Activated CD4-positive, alpha-beta T cell treated with anti-CD3 and anti-CD28 coated beads, Interleukin-10, Interleukin-2, amounts not matched to agents 100 ng/mL and 50 ng/mL, durations not matched to agents 16 hours and 8 hours (primary cell): ENCODE measurements at places on chromosomes 5 and 9.

DNA sequence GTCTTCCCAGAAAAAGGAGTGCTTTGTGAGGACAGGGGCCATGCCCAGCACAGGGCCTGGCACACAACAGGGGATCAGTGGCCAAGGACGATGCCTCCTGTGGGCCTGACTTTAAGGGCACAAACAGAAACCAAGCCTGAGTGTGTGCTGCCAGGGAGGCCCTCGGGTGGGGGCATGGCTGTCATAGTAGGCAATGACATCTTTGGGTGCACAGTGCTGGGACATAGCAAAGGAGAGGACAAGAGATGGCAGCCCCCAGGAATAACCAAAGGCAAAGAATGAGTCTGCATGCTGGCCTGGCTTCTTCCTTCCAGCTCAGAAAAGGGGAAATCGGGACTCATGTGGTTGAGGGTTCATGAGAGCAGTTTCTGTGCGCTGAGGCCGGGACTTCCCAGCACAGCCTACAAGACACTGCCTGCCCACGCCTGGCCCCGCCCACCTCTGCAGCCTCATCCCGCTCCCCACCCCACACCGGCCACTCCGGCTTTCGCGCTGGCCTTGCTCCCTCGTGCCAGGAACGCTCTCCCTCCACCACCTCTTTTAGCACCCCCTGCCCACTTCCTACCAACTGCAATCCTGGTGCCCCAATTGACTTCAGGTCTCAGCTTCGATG, 13.8 kb upstream of the LHX2 start:
- peak; percentile 40 for DNase-seq

DNA sequence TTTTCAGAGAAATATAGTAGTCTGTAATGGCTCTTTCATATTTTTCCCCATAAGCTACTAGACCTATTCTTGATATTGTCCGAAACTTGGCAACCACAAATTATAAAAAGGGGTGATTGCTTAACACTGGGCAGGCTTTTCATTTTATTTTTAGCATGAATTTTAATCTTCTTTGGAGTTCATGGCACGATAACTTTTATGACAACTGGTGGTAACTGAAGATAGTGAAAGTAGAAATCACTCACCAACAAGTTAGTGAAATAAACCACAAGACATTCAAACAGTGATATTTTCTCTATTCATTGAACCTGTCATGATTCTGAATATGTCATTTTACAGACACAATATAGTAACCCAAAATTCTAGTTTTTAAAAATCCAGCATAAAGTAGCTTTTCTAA, 213.9 kb downstream of the PRDM9 start:
- no peak for DNase-seq

DNA sequence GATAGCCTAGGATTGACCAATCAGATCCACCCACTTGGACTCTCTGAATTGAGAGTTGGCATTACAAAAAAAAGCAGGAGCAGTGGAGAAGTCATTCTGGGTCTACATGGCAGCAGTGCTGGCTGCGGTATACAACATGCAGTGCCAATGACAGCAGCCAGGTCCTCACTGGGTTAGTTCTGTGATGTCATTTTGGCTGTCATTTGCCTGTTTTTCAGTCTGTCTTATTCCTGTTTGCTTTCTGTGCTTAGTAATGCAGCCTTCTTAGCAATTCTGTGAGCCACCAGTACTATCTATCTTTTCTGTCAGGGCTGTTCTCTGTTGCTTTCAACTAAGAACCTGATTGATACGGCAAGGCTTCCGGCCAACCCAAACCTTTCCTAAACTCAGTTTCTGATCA, 471.8 kb downstream of the BNC2 start:
- no peak for DNase-seq

- DNase-seq: no peak
These were observed 24.3 kb downstream of the S100Z start for GRCh38 chr5:76874088-76874581.

- no peak for DNase-seq
These were observed 142.1 kb downstream of the EPB41L4A start for GRCh38 chr5:112276991-112277390.

- peak; percentile 54 for DNase-seq
These were observed 31.5 kb upstream of the GZMA start for GRCh38 chr5:55070968-55071367.

GRCh38 chr9:6123416-6123815, 92.2 kb upstream of the IL33 start:
- no peak for DNase-seq

DNA sequence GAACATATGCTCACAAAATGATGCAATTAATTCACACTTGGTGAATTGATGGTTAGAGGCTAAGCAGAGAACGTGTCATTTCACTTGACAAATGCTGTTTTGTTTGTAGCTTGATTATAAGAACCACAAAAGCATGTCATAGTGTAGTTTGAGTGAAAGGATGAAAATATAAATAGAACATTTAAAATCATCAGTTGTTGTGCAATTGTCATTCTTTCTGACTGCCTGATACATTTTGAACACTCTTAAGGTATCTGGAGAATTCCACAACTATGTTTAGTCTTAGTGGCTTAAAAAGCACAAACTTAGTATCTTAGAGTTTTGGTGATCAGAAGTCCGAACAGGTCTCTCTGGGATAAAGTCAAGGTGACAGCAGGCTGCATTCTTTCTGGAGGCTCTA, 129.4 kb downstream of the BASP1 start:
- DNase-seq: no peak

DNA sequence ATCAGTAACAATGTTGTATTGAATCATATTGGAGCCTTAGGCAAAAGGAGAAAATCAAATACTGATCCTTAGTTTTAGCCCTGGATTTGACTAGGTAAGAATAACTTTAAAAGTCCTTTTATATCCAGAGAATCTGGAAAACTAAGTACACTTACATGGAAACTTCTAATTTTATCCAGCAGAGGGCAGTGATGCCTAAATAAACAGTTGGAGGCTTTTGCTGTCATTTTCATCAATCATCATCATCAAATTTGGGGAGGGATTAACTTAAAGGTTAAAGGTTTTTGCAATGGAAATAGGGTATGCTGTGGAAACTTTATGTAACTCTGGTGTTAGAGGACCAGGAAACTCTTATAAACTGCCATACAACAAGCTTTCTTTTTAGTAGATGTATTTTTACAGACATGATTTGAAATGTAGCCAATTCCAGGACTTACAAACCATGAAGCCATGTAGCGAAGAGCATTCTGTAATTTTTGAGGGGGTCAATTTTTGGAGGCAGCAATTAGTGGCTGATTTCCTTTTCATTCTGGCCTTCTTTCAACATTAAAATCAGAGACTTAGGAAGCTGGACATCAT, 112.7 kb downstream of the OSTF1 start:
- peak; percentile 58 for DNase-seq

- DNase-seq: no peak
These were observed 93.2 kb upstream of the ADAMTS2 start for GRCh38 chr5:179438461-179438860.

- no peak for DNase-seq
These were observed 14.2 kb downstream of the UNC5A start for GRCh38 chr5:176824604-176825003.

GRCh38 chr9:118038713-118039112, 334.5 kb downstream of the TLR4 start:
- no peak for DNase-seq

DNA sequence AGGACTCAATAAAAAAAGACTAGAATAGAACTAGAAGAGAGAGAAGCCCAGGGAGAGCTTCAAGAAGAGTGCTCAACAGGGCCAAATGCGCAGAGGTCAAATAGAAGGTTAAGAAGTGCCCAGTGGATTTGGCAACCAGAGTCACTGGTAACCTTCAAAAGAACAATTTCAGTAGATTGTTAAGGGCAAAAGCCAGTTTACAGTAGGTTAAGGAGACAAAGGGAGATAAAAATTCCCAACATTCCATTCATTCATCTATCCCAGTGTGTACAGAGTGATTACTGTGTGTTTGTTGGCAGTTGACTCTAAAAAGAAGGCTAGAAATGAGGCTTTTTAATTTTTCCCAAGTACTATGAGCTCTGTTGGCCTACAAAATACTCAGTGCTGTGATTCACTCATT, 69.4 kb downstream of the RIGI start:
- no peak for DNase-seq

GRCh38 chr5:145681686-145682085, 153.5 kb downstream of the PRELID2 start:
- peak; percentile 75 for DNase-seq

DNA sequence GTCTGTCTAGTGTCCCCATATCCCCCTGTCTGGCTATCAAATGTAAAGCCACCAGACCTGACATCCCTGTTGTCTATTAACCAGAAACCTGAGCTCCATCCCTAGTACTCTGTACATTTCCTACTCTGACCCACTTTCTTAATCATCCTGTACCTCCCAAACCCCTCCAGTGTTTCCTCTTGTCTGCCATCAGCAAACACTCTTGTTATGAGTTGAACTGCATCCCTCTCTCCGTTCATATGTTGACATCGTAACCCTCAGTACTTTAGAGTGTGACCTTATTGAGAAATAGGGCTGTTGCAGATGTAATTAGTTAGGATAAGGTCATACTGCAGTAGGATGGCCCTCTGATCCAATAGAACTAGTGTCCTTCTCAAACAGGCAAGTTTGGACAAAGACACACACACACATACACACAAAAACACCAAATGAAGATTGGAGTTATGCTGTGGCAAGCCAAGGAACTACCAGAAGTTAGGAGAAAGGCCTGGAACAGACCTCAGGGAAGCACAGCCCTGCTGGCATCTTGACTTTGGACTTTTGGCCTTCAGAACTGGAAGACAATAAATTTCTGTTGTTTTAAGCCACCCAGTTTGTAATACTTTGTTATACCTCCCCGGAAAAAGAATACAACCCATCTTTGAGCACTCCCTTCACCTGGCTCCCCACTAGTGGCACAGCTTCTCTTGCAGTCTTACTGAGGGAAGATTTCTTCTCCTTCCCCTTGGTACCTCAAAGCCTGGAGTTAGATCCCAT, 180.0 kb upstream of the PTGER4 start:
- DNase-seq: peak; percentile 68

GRCh38 chr5:60521376-60522291, 178.3 kb downstream of the DEPDC1B start:
- no peak for DNase-seq

- no peak for DNase-seq
These were observed 43.6 kb downstream of the GADD45G start for GRCh38 chr9:89648247-89649000.

- no peak for DNase-seq
These were observed 66.0 kb upstream of the FCN1 start for GRCh38 chr9:134983506-134984371.

DNA sequence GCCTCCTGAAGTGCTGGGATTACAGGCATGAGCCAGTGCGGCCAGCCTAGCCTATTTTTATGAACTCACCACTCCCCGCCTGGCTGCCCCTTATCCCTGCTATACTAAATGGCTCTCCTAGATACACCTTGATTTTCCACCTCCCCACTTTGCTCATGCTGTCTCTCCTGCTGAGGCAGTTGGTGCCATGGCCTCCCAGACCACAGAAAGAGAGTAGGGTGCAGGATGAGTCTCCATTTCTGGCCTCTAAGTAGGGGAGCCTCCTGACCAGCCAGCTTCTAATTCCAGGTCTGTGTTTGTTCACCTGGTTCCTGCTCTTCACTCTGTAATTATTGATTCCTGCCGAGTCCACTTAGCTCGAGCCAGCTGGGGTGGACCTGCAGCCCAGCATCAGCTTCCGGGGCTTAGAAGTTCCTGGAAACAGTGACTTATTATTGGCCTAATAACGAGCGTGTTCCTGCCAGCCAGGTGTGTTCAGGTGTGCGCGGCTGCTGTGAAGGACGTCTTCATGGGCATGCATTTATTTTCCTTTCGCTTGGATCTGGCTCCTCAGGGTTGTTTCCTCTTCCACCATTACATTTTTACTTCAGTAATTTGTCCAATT, 34.0 kb downstream of the ZNF618 start:
- no peak for DNase-seq

GRCh38 chr5:107671742-107672210, 1.0 kb upstream of the EFNA5 start:
- no peak for DNase-seq

DNA sequence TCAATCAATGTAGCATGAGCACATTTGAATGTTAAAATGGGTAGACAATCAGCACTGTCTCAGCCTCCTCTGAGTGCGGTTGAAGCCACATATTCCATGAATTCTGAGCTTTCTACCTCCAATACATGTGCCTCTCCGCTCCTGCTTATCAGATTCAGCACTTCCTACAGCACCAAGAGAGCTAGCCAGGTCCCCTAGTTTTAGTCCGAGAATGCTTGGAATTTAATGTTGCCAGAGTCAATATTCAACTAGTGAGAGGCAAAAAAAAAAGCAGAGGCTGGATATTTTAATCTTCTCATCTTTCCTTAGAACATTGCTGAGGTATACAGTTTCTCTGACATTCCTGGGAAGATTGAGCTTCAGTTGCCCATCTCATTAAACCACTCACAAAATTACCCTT, 1979.1 kb upstream of the CDH9 start:
- DNase-seq: no peak

- no peak for DNase-seq
These were observed 450.0 kb downstream of the CCDC171 start for GRCh38 chr9:16002816-16003215.

- DNase-seq: no peak
These were observed 32.8 kb downstream of the ZNF474 start for GRCh38 chr5:122162100-122162638.

DNA sequence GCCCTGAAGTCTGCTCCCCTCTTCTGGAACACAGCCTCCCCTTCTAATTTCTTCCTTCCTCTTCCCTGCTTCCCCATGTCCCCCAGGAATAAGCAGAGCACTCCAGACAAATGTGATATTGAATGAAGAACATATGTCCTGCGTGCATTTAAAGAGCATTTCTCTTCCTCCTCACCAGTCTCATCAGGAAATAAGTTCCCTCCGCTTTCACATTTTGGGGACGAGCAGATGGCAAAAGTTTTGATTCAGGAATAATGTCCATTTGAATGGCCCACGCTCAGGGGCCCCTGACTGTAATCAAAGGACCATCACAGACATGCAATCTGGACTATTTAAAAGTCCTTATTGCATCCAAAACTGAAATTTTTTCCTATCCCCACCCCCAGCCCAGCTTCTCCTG, 316.1 kb downstream of the CDK5RAP2 start:
- no peak for DNase-seq

GRCh38 chr5:146051678-146052077, 53.7 kb downstream of the PLAC8L1 start:
- no peak for DNase-seq

DNA sequence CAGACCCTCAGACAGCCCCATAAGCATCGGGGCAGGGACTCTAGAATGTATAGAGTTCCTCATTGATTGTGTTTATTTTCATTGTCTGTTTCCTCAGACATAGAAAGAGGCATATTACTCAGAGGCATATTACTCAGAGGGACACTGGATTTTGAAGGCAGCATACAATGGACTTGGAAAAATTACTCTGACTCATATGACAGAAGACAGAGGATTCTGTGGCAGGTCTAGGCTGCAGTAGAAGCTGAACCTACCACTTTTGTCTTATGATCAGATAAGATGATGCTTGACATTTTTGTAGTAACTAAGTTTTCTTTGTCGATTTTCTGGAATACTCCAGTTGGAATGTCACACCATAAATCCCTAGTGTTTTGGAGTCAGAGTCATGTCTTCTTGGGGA, 105.2 kb downstream of the ST8SIA4 start:
- no peak for DNase-seq

- no peak for DNase-seq
These were observed 51.3 kb downstream of the SLC46A2 start for GRCh38 chr9:112839331-112839730.
